ENCODE measurements at places on chromosomes 1 and 21. TPM values are rescaled to one million over a fixed set of nuclear protein-coding genes. Genes with fewer than 3 reads are reported as not detected.

ST6GALNAC5 gene
- total RNA-seq = not detected

ERVH48-1 gene
- not detected for total RNA-seq

GOLT1A gene
- 4.1 TPM for total RNA-seq

HUNK gene
- total RNA-seq = 1.7 TPM

STIL gene
- total RNA-seq = 10.9 TPM

OR10J1 gene
- total RNA-seq = not detected

CLCA1 gene
- not detected for total RNA-seq

WNT4 gene
- total RNA-seq = 0.67 TPM

AMY1A gene
- total RNA-seq = not detected

IFI16 gene
- 4.4 TPM for total RNA-seq

ZNF669 gene
- 4.8 TPM for total RNA-seq

ANKRD65 gene
- total RNA-seq = not detected

GSTM1 gene
- not detected for total RNA-seq

CLDN14 gene
- total RNA-seq = 0.10 TPM

FNBP1L gene
- 20.5 TPM for total RNA-seq

SPRR2E gene
- not detected for total RNA-seq
